Stimulated activated CD8-positive, alpha-beta memory T cell treated with anti-CD3 and anti-CD28 coated beads, Interleukin-4, amount 100 ng/mL, for 1 hour (primary cell): ENCODE measurements at places on chromosomes 3 and 15.

- no peak for DNase-seq
Measured at GRCh38 chr15:80211976-80212375, 40.0 kb downstream of the CTXND1 start.

DNA sequence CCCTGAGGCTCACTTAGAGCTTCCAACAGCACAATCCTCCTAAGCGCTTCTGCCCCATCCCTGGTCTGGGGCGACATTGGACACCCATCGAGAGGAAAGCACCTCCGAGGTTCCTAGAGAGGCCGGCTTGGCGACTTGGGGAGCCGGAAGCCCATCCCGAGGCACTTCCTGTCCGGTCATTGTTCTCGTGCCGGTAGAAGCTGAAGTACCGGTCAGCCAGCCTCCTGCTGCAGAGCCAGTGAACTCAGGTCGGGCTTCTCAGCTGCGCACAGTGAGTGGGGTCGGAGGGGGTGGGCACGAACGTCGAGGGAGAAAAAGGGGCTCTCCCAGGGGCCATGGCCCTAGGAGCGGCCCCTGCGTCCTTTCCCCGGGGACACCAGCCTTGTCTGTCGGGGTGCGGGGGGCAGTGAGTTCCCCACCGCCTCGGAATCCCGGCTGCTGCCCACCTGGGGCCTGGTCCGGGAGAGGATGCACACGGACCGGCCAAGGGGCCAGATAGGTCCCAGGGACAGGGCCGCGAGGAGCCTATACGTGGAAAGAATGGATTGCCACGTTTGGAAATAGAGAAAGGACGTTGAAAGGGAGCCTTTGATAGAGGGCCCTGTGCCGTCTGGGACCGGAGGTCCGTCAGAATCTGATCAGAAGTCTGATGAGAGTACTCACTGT, at the start of gene ZNF35:
ZNF35 (plus strand) TSS at position 169 of the 666 bp plus-strand sequence. CDS start 2,336 bp downstream, outside the sequence.
- no peak for DNase-seq

GRCh38 chr15:37072181-37072580, 28.2 kb downstream of the MEIS2 start:
- DNase-seq: no peak

- no peak for DNase-seq
Measured at GRCh38 chr3:67940210-67940952, 286.0 kb upstream of the SUCLG2 start.

GRCh38 chr3:28699283-28699682, 350.7 kb upstream of the AZI2 start:
- DNase-seq: no peak

DNA sequence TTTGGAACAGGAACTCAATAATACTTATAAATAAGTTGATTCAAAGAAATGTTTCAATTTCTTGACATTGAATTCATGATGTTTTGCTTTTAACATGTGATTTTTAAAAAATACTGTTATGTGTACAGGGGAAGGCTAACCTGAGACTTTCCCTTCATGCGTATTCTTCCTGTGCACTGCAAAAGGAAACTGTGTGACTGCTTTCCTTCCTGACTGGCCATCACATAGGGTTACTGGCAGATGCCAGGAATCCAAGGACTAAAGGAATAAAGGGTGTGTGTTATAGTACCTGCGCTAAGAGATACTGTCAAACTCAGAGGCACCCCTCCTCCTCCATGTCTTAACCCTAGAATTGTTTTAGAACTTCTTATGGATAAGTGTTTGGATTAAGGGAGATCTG, 236.0 kb downstream of the UBE2E2 start:
- no peak for DNase-seq

DNA sequence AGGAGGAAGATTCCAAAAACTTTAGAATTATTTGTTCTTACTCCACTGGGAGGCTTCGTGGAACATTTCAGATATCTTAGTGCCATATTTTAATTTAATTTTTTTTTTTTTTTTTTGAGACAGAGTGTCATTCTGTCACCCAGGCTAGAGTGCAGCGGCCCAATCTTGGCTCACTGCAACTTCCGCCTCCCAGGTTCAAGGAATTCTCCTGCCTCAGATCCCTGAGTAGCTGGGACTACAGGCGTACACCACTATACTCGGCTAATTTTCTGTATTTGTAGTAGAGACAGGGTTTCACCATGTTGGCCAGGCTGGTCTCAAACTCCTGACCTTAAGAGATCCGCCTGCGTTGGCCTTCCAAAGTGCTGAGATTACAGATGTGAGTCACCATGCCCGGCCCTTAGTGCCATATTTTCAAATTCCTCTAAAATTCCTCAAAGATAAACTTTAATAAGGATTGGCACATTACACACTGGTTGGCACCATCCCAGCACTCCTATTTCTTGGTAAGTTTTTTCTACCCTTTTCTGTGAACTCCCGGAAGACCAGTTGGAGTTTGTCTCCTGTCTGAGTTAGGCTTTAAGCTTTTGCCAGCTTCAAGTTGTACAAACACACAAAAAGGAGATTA, 693.7 kb downstream of the MCTP2 start:
- no peak for DNase-seq

GRCh38 chr3:181417748-181418147, 294.0 kb upstream of the SOX2 start:
- no peak for DNase-seq

GRCh38 chr15:61301701-61302100, 72.6 kb upstream of the RORA start:
- DNase-seq: no peak

DNA sequence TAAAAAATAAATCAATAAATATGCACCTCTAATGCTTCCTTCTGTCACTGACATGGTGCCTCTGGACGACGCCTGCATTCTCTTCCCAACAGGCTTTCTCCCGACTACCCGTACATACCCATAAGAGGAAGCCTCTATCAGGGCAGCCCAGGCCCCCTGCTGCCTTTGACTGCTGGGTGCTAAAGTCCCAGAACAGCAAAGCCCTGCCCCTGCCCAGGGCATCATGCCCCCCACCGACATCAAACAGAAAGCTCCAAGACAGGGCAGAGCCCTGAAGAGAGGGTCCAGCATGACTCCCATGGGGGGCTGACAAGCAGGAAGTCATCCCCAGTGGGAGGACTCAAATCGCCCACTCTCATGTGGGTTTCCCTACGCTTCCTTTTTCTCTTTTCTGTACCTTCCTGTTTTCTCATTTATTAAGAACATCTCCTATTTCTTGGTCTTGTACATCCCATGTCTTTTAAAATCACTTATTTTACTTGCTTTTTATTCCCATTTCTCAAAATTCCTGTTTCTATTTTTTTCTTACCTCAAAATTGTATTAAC, 23.4 kb downstream of the XPC start:
- DNase-seq: no peak

DNA sequence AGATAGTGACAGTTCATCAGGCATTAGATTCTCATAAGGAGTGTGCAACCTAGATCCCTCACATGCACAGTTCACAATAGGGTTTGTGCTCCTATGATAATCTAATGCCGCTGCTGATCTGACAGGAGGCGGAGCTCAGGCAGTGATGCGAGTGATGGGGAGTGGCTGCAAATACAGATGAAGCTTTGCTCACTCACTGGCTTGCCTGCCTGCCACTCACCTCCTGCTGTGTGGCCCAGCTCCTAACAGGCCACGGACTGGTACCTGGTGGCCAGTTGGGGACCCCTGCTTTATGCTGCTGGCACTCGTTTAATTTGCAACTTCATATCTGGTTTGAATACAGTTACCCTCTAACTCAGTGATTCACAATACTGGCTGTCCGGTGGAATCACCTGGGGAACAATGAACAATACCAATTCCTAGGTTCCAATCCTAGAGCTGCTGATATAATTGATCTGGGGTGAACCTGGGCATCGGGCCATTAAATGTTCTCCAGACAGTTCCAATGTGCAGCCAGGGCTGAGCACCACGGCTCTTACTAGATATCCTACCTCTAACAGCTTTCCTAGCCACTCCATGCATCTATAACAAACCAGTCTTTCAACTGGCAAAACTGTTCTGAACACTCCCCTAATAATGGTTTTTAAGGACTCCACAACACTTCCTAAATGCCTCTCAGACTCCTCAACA, 131.4 kb downstream of the ATP1B3 start:
- no peak for DNase-seq

GRCh38 chr15:52626671-52627369, 52.4 kb downstream of the ATOSA start:
- DNase-seq: no peak

- no peak for DNase-seq
Measured at GRCh38 chr3:149713730-149714654, 38.3 kb downstream of the COMMD2 start.

- DNase-seq: no peak
Measured at GRCh38 chr3:80465746-80466145, 697.9 kb upstream of the ROBO1 start.

DNA sequence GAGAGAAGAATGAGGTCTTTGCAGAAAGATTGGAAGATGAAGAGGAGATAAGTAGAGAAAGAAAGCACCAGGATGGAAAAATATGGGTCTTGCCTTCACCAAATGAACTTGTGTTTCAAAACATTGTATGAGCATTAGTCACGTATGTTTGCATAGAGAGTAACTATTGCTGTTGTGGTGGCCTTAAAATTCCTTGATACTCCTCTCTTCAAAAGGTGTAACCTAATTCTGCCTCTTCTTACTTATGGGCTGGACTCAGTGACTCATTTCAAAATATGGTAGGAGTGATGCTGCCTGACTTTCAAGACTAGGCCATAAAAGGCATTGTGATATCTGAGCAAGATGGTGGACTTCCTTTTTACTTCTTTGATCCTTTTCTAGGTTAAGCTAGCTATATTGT, 228.7 kb upstream of the ZNF385D start:
- DNase-seq: no peak

DNA sequence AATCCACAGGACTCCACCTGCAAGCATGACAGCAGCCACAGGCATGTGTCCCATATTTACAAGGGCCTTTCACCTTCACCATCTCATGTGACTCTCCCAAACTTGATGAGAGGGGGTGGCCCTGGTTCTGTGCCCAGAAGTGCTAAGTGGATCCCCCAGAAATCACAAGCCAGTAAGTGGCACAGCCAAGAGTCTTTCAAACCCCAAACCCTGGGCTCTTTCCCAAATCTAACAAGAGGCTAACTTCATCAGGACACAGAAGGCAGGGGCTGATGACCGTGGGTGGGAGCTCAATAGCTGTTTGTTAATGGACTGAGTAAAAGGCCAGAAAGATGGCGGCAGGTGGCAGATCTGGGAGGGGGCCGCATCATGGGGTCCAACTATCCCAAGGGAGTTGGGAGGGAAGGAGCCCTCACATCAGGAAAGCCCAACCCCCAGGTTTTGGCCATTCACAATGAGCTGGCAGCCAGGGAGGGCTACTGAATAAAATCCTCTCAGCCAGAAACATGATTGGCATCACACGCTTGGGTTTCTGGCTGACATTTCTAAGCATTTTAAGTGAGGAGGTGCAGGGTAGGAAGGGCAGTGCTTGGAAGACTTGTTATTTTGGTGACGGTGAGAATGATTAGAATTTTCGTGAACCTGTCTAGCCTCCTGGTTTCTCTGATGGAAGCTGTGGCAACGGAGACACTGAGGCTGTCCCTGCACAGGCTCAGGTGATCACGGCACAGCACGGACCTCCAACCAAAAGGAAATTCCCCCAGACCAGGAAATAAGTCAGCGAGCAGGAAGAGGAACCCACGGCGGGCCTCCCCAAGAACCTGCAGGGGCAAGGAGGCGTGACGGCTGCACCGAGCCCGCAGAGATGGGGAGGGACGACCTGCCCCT, 109.3 kb downstream of the OXNAD1 start:
- no peak for DNase-seq
